ENCODE measurements at places on chromosomes 2 and 18.

GRCh38 chr2:238021327-238021726 is 39.5 kb upstream of the SCLY start:
- no peak for DNase-seq

DNA sequence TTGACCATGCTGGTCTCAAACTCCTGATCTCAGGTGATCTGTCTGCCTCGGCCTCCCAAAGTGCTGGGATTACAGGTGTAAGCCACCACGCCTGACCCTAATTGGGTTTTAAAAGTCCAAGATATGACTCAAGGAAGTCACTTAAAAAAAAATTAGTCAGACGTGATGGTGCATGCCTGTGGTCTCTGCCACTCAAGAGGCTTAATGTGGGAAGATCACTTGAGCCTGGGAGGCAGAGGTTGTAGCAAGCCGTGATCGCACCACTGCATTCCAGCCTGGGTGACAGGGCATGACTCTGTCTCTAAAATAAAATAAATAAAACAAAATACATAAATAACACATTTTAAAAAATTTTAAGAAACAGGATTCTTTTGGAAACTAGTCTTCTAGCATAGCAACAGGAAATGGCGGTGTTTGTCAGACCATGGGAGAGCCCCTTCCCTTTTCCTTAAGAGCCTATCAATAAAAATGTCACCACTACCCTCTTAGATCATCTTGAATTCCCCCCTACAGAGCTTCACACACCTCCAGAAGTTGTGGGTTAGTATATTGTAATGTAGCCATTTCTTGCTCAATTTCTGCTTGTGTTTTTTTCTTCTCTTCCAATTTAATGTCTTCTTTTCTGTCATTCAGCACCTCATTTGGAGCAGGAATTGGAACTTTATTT is 20.1 kb downstream of the SFT2D3 start:
- DNase-seq, result no peak

DNA sequence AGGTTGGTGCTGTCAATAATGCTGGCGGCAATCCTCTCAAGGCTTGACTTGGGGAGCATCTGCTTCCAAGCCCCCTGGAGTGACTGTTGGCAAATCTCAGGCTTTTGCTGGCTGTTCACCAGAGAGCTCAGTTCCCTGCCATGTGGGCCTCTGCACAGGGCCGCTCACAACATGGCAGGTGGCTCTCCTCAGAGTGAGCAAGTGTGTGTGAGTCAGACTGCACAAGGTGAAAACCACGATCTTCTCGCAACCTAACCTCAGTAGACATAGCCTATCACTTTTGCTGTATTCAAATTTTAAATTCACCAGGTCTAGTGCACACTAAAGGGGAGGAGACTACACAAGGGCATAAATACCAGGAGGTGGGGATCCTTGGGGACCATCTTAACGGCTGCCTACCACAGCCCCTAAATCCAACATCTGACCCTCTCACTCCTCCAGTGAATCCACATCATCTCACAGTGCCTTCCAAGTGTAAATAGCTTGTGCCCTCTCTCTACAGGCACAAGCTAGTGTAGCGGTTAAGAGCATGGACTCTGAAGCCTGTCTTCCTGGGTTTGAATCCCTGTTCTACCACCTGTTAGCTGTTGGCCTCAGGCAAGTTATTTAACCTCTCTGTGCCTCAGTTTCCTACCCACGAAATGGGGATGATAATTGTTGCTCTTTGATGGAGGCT is 187.7 kb upstream of the CXCR4 start:
- DNase-seq, result no peak

GRCh38 chr18:74541703-74542555 is 7.6 kb downstream of the CNDP1 start:
- DNase-seq, result no peak

GRCh38 chr2:218476676-218477075 is 57.8 kb downstream of the VIL1 start:
- DNase-seq, result no peak

- peak; percentile 21 for DNase-seq
These were observed 20.4 kb upstream of the BCL2 start for GRCh38 chr18:63339920-63340484.

- no peak for DNase-seq
These were observed 2.0 kb downstream of the ASB18 start for GRCh38 chr2:236262238-236262637.

DNA sequence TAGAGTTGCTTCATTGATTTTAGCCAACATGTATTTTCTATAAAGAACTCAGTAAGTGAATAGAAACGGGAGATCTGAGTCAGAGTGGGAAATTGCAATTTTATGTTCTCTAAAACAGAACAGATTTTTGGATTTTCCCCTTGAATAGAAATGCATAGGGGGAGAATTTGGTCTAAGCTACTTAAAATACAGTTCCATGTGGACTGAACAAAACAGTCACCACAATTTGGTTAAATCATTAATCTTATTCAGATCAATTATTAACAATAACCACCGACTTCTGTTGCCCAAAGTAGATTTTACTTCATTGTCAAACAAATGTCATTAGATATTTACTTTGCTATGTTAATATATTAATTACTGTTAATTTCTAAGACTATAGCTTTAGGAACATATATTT is 107.7 kb downstream of the SCG2 start:
- DNase-seq, result no peak

DNA sequence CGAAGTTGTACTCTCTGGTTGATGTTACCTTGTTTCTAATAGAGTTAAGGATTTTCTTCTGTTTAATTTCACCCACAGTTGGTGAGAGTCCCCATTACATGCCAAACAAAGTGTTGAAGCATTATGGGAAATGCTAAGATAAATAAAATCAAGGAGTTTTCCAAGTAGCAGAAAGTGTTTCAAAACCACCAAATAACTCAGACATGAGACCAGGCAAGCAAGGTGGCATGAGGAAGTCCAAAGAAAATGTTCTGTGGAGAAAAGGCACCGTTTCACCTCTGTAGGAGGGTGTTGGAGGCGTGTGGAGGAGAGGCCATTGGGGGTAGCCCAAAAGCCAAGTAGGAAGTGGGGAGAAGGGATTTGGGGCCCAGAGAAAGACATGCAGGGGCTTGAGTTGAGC is 8.7 kb downstream of the CFAP221 start:
- DNase-seq, result no peak

- no peak for DNase-seq
These were observed 1.6 kb downstream of the CAPN10 start for GRCh38 chr2:240588006-240588655.

DNA sequence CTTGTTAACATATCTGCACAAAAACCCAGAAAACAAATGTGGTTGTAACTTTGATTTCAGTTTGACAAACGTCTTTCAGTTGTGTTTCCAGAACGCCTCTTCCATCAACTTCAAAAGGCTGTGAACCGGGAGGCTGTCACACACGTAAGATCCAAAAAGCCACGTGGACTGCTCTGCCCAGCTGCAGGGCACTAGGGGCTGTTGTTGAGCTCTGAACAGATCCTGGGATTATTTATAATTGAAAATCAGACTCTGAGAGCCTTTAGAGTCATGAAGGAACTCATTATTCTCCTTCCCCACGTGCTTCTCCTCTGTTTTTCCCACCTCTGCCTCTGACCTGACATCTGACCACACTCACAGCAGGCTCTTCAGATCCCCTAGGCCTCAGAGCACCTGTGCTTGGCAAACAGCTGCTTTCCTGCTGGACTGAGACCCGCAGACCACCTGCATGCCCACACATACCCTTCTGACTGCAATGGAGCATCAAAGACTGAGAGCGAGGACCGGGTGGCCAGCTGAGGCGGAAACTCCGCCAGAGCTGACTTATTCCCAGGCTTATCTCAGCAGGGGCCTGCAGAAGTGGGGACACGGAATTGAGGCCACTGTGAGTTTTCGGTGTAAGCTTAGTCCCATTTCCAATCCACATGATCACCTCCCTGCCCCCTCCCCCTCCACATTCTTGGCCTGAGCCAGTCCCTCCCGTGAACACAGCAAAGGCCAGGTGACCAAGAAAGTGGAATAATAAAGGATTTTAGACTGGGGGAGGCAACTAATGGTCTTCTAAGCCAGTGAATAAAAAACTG is 114.8 kb downstream of the ATL2 start:
- DNase-seq, result no peak

DNA sequence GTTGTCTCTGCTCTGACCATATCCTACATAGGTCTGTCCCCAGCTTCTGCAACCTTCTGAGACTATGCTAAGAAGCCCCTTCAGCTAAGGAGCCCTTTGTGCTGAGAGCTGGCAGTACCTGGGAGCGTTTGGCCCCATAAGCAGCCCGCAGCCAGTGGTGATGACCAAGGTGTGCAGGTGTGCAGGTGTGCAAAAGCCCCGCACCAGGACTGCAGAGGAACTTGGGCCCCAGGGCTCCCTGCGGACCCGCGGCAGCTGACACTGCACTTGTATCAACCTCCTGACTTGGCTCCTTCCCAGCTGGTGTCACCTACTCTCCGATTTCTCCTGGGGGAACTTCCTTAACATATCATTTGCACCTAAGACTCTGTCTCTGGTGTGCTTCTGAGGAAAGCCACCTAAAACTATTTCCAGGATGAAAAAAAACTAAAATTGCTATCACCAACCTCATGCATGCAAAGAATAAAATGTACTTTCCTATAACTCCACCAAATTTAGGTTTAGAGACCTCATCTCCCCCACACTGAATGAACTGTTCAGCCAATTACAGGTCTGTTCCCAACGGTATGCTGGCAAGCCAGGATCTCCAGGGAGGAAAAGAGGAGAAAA is 16.1 kb upstream of the GNAL start:
- no peak for DNase-seq

- DNase-seq, result no peak
These were observed 47.7 kb downstream of the SRD5A2 start for GRCh38 chr2:31533036-31533435.

- DNase-seq, result no peak
These were observed 578 bp upstream of the ACKR3 start for GRCh38 chr2:236568922-236569572.

DNA sequence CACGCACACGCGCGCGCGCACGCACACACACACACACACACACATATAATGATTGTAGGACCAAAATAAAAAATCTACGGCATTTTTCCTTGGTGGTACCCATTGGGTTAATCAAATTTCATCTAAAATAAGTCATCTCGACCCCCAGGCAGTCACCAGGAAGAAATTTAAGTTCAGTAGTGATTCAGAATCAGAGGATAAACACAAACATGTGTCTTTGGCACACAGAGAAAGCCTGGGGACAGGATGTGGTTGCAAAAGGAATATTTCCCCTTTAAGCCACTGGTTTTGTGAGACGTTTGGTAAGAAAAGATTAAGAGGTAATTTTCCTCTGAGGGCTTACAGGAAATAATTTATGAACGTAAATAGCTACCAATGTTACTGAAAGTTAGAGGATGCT is 171.6 kb upstream of the PIEZO2 start:
- DNase-seq, result peak; percentile 55

GRCh38 chr2:120764492-120764891 is 28.8 kb downstream of the GLI2 start:
- no peak for DNase-seq

DNA sequence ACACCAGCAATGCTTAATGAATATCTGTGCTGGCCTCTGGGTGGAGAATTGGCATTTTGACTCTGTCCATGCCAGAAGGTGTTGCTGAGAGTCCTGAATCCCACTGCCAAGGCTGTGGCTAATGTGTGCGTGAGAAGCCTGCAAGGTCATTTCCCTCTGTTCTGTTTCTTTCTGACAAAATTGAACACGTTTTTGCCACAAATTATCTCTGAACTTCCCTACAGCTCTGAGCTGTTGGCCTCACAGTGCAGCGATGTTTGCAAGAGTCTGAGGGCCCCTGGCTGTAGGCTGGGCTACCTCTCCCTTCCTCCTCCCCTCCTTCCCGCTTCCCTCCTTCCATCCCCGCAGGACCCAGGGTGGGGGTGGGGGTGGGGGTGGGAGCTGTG is 154.1 kb upstream of the HS6ST1 start:
- no peak for DNase-seq

DNA sequence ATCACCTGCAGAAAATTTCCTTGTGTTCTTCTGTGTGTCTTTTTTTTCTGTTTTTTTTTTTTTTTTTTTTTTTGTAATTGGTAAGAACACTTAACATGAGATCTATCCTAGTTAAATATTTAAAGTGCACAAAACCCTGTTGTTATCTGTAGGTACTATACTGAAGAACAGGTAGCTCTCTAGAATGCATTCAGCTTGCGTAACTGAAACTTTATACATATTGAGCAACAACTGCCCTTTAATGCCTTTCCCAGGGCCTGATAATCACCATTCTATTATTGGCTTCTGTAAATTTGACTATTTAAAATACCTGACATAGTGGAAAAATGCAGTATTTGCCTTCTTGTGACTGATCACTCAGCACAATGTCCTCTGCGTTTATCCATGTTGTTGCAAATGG is 701.8 kb downstream of the SUCLG1 start:
- DNase-seq, result no peak

GRCh38 chr18:58321986-58322385 is 278.0 kb downstream of the NEDD4L start:
- peak; percentile 85 for DNase-seq

DNA sequence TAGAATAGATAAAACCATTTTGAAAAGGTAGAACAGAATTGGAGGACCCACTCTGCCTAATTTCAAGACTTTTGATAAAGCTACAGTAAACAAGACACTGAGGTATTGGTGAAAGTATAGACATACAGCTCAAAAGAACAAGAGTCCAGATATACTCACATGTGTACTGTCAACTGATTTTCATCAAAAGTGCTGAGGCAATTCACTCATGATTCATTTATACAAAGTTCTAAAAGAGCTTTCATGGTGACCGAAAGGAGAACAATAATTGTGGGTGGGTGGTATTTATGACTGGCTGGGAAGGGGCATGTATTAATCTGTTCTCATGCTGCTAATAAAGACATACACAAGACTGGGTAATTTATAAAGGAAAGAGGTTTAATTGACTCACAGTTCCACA is 7.3 kb downstream of the MAP4K3 start:
- DNase-seq, result no peak

DNA sequence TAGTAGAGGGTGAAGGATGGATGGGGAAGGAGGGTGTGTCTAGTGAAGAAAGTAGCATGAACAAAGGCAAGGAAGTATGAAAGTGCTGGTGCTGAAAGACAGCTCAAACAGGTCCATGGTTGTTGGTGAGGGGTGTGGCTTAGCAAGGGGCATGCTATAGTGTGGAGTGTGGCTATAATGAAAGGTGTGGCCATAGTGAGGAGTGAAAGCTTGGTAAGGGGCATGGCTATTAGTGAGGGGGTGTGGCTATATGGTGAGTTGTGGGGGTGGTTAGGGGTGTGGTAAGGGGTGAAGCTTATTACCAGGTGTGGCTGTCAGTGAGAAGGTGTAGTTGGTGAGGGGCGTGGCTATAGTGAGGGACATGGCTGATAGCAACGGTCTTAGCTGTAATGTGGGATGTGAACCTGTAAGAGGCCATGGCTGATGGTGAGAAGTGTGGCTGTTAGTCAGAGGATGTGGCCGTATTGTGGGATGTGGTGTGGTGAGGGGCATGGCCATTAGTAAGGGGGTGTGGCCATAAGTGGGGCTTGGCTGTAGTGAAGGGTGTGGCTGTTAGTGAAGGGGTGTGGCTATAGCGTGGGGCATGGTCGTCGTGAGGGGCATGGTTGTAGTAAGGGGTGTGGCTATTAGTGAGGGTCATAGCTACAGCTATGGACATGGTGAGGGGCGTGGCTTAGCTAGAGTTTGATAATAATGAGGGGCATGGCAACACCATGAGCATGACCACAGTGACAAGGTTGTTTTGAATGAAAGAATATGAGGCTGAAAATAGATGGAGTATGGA is 549.6 kb downstream of the FBXO15 start:
- DNase-seq, result no peak

GRCh38 chr2:227816507-227817294 is 3.1 kb downstream of the CCL20 start:
- no peak for DNase-seq

Data from GM03348 (cell line).